ENCODE measurements at places on chromosomes 12 and 14. TPM values are rescaled to one million over a fixed set of nuclear protein-coding genes. Genes with fewer than 3 reads are reported as not detected.

Gene KLRC2
- not detected for total RNA-seq

Gene PRH2
- not detected for total RNA-seq

DNA sequence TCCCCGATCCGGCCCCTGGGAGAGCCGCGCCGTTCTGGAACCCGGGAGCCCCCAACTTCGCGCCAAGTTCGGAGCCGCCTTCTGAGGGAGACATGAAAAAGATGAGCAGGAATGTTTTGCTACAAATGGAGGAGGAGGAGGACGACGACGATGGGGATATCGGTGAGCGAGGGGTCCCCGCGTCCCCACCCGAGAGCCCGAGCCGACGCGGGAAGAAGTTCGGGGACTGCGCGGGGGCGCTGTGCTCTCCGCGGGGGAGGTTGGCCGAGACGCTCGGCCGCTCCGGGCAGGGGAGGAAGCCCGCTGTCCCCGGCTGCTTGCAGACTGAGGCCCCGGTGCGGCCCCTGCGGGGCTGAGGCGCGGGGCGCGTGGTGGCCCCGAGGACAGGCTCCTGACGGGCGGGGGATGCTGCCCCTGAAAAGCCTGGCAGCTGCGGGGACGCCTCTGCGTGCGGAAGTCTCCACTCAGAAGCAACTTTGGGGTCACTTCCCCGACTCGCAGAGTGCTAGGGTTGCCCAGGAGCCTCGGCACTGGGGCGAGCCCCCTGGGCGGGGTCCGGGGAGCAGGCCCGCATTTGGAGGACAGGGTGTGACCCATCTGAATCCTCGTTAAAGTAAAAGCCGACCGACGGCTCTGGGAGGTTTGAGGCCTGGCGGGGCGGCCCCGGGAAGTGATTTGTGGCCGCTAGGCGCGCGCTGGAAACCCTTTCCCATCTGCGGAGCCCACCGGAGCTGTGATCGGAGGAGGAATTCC is 511 bp downstream of the ANO6 start:
- no peaks in the 10 kb centered on the region for H3K36me3 ChIP-seq
- peak overlapping the region; percentile 94 for H3K4me3 ChIP-seq
- peak; percentile 40 for DNase-seq
- peak overlapping the region; percentile 69 for H3K27ac ChIP-seq

Gene INHBC
- not detected for total RNA-seq

DNA sequence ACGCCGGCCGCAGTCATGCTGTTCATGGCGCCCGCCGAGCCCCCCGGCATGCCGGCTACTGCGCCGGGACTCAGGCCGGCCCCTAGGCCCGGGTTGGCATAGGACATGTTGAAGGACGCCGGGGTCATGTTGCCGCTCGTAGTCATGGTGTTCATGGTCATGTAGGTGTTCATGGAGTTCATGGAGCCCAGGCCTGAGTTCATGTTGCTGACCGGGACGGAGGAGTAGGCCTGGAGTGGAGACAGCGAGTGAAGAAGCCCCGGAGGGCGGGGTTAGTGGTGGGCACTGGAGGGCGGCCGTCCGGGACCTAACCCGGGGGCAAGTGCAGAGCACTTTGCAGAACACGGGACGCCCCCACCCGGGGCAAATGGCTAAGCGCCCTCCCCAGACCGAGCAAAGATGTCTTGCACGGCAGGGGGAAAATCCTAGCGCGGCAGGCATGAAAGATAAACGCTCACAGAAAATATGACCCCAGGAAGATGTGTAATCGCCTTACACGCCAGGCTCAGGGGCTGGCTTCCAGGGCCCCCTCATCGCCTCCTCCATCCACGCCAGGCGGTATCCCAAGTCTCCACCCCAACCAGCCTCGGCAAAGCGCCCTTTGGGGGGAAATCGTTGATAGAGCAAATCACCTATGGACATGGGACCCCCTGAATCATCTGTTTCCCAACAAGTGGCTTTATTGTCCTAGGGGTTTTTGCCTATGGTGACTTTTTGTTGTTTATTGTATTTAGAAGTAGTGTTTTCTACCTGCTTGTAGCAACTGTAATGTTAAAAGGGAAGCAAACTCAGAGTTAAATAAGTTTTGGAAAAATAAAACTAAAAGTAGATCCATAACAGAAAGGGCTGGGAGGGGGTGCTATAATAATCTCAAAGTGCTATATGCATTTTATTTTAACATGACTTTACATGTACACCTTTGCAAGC is 2.3 kb downstream of the FOXA1 start:
- no peak overlapping the region for H3K27ac ChIP-seq
- DNase-seq, result no peak
- H3K4me1 ChIP-seq, result peaks cover 7% of the 10 kb centered on the region
- no peaks in the 10 kb centered on the region for H3K36me3 ChIP-seq
- H3K4me3 ChIP-seq, result no peak overlapping the region

Gene RAB5B
- 112 TPM for total RNA-seq

Gene KCNJ8
- not detected for total RNA-seq

All from CD4-positive, alpha-beta memory T cell (primary cell).